ENCODE measurements at places on chromosomes 1 and 21.

- no peak for DNase-seq
These were observed 67.4 kb upstream of the PLA2G4A start for GRCh38 chr1:186761358-186761757.

DNA sequence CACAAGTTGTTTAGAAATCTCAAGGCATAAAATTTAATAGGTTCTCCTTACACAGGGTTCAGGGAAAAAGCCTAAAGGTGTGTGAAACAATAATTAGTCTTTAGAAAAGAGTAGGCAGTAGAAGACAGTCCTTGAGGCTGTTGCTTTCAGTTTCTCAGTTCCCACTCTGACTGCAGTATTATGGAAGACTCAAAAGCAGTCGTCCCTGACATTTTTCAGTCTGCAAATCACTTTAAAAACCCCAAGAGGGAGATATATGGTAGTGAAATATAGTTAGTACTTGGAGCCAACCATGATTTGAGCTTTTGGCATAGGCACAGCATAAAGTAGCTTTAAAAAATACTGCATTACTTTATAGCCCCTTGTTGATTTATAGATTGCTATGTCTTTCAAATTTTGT is 299.7 kb downstream of the OLFM3 start:
- no peak for DNase-seq

DNA sequence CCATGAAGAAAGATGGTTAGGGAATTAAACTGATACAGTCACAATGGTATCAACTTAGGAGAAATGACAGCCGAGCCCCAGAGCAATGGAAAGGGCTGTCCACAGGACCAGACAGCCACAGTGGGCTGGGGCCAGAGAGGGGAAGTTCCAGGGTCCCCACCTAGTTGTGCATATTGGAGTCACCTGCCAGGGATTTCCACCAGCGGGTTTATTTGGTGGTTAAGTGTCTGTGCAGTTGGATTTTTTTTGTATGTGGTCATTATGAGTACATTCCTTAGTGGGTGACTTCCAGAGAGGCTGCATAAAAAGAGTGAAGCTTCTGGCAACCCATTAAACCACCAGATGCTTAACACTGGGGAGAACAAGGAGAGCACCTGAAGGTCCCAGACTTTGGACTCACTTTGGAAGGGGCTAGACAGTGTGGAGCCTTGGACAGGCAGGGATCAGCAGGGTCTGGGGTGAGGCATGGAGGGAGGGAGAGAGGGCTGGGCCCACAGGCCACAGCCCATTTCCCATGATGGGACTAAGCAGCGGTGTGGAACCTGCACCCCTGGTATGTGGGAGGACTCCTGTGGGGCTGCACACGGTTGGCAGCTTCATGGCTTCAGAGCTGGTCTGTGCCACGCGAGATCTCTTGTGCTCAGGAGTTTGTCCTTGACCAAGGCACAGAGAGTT is 7.8 kb upstream of the PTTG1IP start:
- no peak for DNase-seq

GRCh38 chr1:207181847-207182246 is 77.8 kb downstream of the C4BPA start:
- no peak for DNase-seq

DNA sequence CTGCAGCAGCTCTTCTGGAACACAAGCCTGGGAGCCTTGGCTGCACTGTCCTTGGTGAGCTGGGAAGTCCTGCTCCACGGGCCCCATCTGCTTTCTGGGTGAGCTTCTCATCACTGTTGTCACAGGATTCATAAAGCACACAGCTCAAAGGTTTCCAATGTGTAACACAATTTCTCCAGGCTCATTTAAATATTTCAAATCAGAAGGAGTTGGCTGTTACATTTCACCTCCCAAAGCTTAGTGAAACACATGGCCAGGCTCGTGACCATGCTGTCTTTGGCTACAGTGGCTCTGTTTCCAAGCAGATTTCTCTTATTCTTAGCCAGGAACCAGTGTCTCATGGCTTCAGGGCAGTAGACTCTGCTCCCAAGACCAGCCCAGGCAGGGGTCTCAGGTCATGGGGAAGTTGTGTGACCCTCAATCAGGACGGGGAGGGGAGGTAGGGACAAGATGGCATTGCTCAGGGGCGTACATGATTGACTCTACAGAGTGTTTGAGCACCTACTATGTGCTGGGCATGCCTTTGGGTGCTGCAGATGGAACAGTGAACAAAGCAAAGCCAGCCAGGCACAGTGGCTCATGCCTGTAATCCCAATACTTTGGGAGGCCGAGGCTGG is 353.0 kb downstream of the NPHP4 start:
- no peak for DNase-seq

GRCh38 chr1:41282679-41283317 is 40.7 kb upstream of the SCMH1 start:
- peak; percentile 6 for DNase-seq

DNA sequence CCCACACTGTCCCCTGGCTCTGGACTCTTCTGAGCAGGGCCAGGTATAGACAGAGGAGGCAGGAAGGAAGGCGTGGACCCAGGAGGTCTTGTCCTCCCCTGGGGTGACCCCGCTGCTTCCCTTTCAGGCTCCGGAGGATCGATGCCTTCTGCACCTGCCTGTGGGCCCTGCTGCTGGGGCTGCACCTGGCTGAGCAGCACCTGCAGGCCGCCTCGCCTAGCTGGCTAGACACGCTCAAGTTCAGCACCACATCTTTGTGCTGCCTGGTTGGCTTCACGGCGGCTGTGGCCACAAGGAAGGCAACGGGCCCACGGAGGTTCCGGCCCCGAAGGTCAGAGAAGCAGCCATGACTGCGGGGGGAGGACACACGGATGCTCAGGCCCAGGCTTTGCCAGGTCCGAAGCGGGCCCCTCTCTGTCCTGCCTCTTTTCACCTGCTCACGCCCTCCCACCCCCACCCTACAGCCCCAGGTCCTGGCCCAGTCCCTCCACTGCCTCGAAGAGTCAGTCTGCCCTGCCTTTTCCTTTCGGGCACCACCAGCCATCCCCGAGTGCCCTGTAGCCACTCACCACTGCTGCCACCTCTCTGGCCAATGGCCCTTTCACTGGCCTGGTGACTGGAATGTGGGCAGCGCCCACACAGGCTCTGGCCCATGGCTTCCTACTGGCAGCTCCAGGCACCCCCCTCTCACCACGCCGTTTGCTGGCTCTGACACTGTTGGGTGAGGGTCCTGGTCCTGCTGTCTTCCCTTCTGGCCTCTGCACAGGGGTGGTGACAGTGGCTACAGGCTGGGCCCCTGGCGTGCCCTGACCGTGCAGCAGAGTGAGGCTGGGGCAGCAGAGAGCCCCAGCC is 13.5 kb downstream of the TMEM201 start:
- no peak for DNase-seq

DNA sequence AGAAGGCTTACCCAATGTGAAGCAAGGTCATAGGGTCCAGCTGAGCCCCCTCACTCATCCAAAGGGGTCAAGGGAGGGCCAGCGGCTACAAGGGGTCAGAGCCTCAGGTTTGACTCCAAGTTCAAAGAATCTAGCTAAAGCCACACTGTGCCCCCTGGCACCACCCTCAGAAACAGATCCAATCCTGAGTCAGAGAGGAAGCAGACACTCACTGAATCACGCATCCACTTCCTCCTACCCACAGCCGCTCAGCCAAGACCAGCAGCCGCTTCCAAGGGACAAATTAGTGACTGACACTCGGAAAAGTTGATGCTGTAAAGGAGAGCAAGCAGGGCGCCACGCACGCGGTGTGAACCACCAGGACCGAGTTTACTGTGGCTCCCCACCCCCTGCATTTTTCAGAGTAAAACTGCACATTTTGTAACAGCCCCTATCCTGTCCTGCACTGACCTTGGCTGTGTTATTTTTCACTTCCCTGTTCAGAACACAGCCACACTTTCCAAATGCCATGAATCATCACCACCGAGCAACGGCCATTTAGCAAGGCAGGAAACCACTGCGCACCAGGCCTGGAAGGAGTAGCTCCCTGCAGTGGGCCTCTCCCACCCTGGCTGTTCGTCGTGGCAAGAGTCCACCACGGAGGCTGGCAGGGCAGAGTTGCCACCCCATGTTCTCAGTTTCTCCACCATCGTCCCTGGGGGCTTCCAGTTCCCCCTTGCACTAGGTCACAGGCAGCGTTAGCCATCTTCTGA is 147.8 kb downstream of the TOMM20 start:
- peak; percentile 72 for DNase-seq

GRCh38 chr1:32060914-32061313 is 11.8 kb upstream of the TMEM39B start:
- DNase-seq, result no peak

- DNase-seq, result no peak
These were observed 57.9 kb upstream of the TRIM67 start for GRCh38 chr1:231103961-231104360.

DNA sequence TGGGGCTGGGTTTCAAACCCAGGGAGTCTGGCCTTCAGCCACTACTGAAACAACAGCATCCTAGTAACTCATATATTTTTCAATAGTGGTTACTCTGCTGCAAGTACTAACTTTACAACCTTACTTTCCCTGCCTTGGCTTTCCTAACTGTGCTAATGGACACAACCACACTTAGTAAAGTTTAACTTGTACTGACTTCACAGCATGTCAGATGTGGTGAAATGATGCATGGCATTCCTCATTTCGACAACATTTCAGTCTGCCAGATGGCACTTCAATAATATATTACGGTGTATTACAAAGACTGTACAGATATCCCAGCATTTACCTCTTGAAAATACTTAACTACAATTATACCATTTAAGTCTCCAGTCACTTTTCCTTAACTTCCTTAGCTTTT is 27.8 kb downstream of the LRRC7 start:
- no peak for DNase-seq

DNA sequence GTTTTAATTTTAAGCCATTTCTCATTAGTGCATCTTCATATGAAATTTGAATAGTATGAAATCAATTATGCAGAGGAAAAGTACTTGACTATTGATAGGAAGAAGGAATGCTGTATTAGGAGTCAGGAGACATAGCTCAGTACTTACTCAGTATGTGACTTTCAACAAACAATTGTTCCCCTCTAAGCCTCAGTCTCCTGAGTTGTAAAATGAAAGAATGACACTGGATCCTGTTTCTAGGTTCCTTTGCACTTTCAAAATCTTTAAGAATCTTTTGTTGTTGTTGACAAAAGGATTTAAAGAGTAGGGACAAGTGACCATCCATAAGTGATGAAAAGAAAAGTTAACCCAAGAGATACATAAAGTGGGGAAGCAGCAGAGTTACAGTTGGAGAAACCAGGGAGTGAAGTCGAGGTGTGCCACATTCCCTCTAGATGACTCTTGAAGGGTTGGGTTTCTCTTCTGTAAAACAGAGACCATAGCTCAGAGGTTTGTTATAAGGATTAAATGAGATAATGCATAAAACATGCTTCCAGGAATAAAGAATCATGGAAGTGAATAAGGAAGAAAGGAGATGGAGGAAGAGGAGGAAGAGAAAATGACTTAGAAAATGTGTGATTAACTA is 105.7 kb upstream of the KCNJ15 start:
- DNase-seq, result no peak

DNA sequence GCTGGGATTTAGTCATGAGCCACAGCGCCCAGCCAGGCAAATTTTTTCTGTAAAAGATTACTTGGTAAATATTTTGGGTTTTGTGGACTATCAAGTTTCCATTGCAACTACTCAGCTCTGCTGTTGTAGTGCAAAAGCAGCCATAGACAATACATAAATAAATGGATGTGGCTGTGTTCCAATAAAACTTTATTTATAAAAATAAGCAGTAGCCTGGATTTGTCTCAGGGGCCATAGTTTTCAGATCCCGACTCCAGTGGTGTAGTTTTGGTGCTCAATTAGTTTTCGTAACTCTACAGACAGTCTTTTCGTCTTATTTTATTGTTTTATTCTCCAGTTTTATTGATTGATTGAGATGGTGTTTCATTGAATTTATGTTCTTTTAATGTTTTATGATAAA is 80.1 kb upstream of the IVNS1ABP start:
- DNase-seq, result no peak

All from activated CD4-positive, alpha-beta T cell treated with anti-CD3 and anti-CD28 coated beads for 24 hours (primary cell).